Epithelial cell of umbilical artery (primary cell): ENCODE measurements at places on chromosomes 1 and 21. TPM values are rescaled to one million over a fixed set of nuclear protein-coding genes. Genes with fewer than 3 reads are reported as not detected.

Gene MTFR1L
- total RNA-seq: 28.3 and 28.7 TPM in 2 replicates

Gene ZSWIM5
- total RNA-seq: 0.30 and 0.32 TPM in 2 replicates

Gene DIO1
- not detected in 2 replicates for total RNA-seq

Gene GJA8
- not detected in 2 replicates for total RNA-seq
